ENCODE measurements at places on chromosomes 12 and 14. TPM values are rescaled to one million over a fixed set of nuclear protein-coding genes. Genes with fewer than 3 reads are reported as not detected.

The LALBA gene
- total RNA-seq, result not detected

The EFS gene
- total RNA-seq, result not detected

The SERPINA6 gene
- total RNA-seq, result 0.63 TPM

The PARPBP gene
- 22.1 TPM for total RNA-seq

The DDX11 gene
- total RNA-seq, result 52.0 TPM

The GALNT16 gene
- total RNA-seq, result 2.4 TPM

The SH2B3 gene
- 5.8 TPM for total RNA-seq

The LHX5 gene
- total RNA-seq, result not detected

The GPHN gene
- total RNA-seq, result 16.0 TPM

The NDRG2 gene
- total RNA-seq, result 2.1 TPM

The PCNX1 gene
- total RNA-seq, result 18.6 TPM

The TMEM52B gene
- total RNA-seq, result 0.12 TPM

The LTB4R2 gene
- 2.2 TPM for total RNA-seq

The CSRP2 gene
- 20.6 TPM for total RNA-seq

The STX2 gene
- 23.1 TPM for total RNA-seq

The EIF5 gene
- total RNA-seq, result 277 TPM

The GLIPR1 gene
- total RNA-seq, result 29.3 TPM

The BTBD7 gene
- total RNA-seq, result 12.2 TPM

The MEG3 gene
- 65.6 TPM for total RNA-seq

The PLA2G1B gene
- total RNA-seq, result 0.24 TPM

The DEPDC4 gene
- 1.3 TPM for total RNA-seq

The TMEM63C gene
- 0.96 TPM for total RNA-seq

The CCDC177 gene
- 0.02 TPM for total RNA-seq

The STYK1 gene
- 0.28 TPM for total RNA-seq

The NRIP2 gene
- not detected for total RNA-seq

The KRT79 gene
- total RNA-seq, result 0.05 TPM

The HSP90AA1 gene
- total RNA-seq, result 720 TPM

The SYT10 gene
- total RNA-seq, result not detected

The STXBP6 gene
- 1.9 TPM for total RNA-seq

The TCL1B gene
- not detected for total RNA-seq

The TMEM119 gene
- total RNA-seq, result 0.09 TPM

All from A549 treated with CORT108297 at 1 μM for 4 hours (cell line).